ENCODE measurements at places on chromosomes 4 and X.
A peak's percentile ranks its signal among the peaks of the same experiment; 100 is the strongest.

- DNase-seq: no peak
Observed at GRCh38 chr4:187321711-187322110, 598.1 kb upstream of the FAT1 start.

DNA sequence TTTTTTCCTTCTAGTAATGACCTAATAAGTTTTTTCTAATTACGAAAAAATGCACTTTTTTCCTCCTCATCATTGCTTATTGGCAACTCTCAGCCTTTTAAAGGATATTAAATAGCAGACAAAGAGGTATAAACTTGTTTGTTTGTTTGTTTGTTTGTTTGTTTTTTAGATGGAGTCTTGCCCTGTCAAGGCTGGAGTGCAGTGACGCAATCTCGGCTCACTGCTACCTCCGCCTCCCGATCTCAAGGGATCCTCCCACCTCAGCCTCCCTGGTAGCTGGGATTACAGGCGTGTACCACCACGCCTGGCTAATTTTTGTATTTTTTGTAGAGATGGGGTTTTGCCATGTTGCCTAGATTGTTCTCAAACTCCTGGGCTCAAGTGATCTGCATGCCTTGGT is 6.0 kb downstream of the RBM47 start:
- DNase-seq: no peak

GRCh38 chr4:145041378-145041777 is 56.6 kb downstream of the ANAPC10 start:
- no peak for DNase-seq

DNA sequence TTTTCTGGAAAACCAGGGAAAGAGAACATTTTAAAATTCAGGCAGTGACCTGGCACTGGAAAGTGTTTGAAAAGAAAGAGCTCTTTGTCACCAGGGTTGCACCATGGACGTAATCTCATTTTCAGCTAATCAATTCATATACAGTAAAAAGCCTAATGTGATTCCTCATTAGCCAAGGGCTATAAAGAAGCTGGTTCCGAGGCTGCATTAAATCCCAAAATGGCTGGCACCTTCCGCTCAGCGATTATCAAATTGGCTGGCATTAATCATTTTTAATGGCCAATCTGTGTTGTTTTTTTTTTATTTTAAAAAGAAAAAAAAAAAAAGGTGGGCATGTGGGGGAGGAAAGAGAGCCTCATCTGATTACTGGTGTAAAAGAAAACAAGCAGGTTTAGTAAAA is 341.4 kb downstream of the RAB28 start:
- DNase-seq: no peak

- DNase-seq: no peak
Observed at GRCh38 chrX:2931155-2931554, 2.0 kb upstream of the ARSD start.

DNA sequence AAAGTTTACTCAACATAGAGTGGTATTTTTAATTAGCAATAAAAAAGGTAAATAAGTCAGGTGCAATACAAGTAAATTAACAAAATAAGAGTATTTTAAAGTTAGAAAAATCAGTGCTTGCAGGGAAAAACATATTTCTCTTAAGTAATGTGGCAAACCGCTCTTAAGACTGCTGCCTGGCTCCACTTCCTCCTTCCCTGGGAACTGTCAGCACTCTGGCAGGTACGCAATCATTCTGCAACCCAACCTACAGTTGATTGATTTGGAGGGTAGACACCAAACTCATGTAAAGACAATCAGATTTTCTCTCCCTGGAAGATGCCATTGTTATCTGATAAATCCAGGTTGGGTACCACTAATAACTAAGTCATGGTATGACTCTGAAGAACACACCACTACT is 63.9 kb downstream of the PPP3CA start:
- DNase-seq: no peak

- no peak for DNase-seq
Observed at GRCh38 chrX:136662104-136662503, 14.1 kb downstream of the CD40LG start.

- DNase-seq: peak; percentile 9
Observed at GRCh38 chrX:1587161-1587560, 4.2 kb upstream of the AKAP17A start.

- peak; percentile 36 for DNase-seq
Observed at GRCh38 chr4:122458625-122459024, 2.1 kb upstream of the IL2 start.

GRCh38 chr4:26787461-26788340 is 72.9 kb upstream of the STIM2 start:
- no peak for DNase-seq

GRCh38 chr4:5893004-5893580 is at the start of gene CRMP1:
Gene CRMP1, minus strand, starts transcription at chr4:5893086. Its CDS starts 117 bp downstream, at chr4:5892969.
- DNase-seq: no peak

GRCh38 chr4:140158365-140159030 is 4.5 kb upstream of the MAML3 start:
- no peak for DNase-seq

- DNase-seq: no peak
Observed at GRCh38 chr4:151418856-151419255, 9.9 kb downstream of the FHIP1A start.

DNA sequence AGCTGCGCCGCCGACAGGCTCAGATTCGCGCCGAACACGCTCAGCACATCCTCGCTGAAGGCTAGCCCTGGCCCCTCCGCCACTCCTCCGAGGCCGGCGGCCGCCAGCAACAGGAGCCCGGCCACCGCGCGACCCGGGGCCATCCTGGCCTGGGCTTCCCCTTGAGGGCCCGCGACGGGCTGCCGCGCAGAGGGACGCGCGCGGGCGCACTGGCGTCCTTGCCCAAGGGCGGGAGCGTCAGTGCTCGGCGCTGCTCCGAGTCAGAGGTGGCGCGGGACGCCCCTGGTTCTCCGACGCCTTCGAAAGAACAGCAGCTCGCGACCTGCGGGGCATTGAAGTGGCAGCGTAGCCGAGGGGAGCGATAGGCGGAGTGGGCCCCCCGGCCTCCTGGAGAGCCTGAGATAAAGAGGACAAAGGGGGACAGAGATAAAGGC is 745 bp downstream of the SLC39A8 start:
- DNase-seq: peak; percentile 59

- DNase-seq: no peak
Observed at GRCh38 chr4:11472535-11472934, 43.8 kb upstream of the HS3ST1 start.

GRCh38 chr4:22471999-22472461 is 43.8 kb downstream of the ADGRA3 start:
- no peak for DNase-seq

DNA sequence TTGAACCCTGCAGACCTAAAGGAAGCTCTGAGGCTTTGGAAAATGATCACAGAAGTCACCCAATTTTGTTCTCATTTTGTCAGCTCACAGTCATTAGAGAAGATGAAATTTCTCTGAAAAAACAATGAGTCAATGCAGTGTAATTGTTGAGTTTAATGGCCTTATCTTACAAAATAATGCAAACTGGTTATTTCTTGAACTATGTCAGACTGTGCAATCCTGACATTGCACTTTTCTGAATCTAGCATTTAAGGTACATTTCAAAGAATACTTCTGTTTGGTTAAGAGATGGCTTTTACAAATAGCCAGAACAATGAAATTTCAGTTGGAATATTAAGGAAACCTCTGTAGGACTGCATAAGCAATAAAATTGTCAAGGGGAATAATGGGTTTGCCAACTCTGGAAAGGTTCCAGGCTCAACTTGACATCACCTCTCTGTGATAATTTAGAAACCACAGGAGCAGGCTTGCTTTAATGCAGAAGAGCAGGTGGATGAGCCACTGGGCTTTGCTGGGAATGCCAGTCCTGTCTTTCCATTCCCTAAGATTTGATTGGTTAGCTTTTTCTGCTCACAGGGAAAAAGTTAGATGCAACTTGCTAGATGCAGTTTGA is 222.8 kb downstream of the FRMPD4 start:
- no peak for DNase-seq

DNA sequence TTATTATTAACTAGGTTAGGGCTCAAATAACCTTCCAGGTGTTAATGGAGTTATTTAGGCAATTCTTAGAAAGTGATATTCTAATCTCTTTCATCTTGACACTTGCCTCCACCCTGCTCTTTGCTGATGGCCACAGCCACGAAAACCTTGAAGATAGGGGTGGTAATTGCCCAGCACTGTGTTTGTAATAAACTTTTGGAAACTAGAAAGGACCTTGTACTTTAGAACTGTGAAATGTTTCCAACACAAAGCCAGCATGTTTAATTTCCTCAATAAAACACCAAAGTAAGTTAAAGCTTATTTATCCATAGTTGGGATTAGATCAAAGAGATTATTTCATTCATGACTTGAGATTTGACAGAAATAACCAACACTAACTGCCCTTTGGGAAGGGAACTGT is 78.3 kb downstream of the MAOA start:
- DNase-seq: no peak

- no peak for DNase-seq
Observed at GRCh38 chr4:94577136-94577535, 125.4 kb downstream of the PDLIM5 start.

DNA sequence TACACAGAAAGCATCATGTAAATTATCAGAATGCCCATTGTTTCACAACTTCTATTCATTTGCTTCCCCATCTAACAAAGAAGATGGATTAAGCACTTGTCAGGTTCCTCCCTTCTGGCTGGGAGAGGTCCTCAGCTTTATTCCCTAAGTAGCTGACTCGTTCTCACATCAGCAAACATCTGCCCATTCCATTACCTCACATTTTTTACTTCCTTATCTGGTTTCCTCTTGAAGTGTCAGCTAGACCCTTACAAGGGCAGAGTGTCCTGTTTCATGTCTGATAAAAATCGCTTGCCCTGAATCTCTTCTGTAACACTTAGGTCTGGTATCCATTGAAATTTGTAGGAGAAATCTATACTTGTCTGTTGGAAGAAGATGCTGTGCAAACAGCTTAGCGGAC is 34.7 kb downstream of the TMPRSS11A start:
- DNase-seq: no peak

- DNase-seq: no peak
Observed at GRCh38 chrX:39220952-39221351, 419.7 kb downstream of the MID1IP1 start.

GRCh38 chr4:104507112-104507511 is 12.4 kb upstream of the CXXC4 start:
- no peak for DNase-seq

DNA sequence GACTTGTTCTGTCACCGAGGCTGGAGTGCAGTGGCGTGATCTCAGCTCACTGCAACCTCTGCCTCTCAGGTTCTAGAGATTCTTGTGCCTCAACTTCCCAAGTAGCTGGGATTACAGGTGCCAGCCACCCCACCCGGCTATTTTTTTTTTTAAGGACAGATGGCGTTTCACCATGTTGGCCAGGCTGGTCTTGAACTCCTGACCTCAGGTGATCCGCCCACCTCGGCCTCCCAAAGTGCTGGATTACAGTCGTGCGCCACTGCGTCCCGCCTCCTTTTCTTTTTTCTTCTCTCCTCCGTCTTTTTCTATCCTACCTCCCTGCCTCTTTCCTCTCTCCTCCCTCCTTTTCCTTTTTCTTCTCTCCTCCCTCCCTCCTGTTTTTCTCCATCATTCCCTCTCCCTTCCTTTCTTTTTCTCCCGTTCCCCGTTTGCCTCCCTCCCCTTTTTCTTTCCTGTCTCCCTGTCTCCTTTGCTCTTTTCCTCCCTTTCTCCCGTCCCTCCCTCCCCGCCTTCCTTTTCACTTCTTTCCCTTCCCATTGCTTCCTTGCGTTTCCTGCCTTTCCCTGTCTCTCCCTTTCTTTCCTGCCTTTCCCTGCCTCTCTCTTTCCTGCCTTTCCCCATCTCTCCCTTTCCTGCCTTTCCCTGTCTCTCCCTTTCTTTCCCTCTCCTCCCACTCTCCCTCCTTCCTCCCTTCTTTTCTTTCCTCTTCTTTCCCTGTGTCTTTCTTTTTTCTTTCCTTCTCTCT is 2.1 kb upstream of the SLC25A6 start:
- DNase-seq: no peak

GRCh38 chr4:163764569-163764968 is 270.1 kb downstream of the TMA16 start:
- no peak for DNase-seq

DNA sequence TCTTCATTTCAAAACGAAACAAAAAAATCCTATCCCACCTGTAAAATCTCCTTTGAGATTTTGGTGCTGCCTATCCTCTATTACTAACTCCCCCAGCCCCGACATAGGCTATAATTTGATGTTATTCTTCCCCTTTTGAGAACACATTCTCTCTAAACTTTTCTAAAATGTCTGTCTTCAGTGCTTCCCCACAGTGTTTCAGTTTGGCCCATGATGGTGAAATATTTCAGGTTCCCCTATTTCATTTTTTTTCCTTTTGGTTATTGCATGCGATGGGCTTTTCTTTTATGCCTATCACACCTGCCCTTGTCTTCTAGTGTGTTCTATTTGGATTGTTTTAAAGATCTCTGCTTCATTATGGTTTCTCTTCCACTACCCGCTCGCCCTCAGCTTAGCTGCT is 14.7 kb downstream of the BCORL1 start:
- DNase-seq: no peak

GRCh38 chrX:1502241-1502640 is 34.7 kb downstream of the P2RY8 start:
- peak; percentile 9 for DNase-seq

GRCh38 chr4:53019485-53020382 is 157.6 kb downstream of the RASL11B start:
- no peak for DNase-seq

GRCh38 chr4:29708473-29708872 is 1011.7 kb upstream of the PCDH7 start:
- no peak for DNase-seq

- DNase-seq: no peak
Observed at GRCh38 chr4:36333303-36333877, 52.0 kb downstream of the DTHD1 start.

GRCh38 chr4:27720010-27720766 is 859.5 kb downstream of the STIM2 start:
- no peak for DNase-seq

DNA sequence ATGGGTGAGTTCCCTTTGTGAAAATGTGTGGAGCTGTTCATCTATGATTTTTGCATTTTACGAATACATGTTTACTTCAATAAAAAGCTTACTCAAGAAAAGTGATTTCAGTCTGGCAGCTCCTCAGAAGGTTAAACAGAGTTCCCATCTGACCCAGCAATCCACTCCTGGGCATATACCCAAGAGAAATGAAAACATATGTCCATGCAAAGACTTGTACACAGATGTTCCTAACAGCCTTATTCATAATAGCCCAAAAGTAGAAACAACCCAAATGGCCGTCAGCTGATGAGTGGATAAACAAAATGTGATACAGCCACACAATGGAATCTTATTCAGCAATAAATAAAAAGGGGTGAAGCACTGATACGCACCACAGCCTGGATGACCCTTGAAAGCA is 20.8 kb downstream of the CLCN4 start:
- no peak for DNase-seq

DNA sequence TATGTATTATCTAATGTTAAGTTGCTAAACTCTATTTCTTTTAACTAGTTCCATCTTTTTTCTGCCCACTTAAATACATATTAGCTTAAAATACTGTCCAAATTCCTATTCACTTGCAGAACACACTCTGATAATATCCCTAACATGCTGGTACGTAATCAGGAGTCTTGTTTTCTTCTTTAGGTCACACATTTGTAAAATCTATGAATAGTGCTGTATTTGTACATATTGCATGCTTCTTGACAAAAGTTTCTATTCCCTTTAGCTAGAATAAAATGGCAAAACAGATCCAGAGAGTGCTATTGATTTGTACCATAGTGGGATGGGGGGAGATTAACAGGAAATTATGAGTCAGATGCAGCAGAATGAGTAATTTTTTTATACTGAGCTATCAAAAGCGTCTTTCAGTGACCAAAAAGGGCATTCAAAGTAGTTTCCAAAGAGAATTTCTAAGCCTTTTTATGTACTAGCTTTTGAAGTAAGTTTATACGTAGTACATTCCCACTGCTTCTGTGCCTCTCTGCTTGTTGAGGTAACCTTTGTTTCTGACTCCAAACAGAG is 126.5 kb downstream of the PTPN13 start:
- no peak for DNase-seq

- no peak for DNase-seq
Observed at GRCh38 chr4:75878246-75878756, 24.0 kb downstream of the PPEF2 start.
